ENCODE measurements at places on chromosomes 2 and 18. TPM values are rescaled to one million over a fixed set of nuclear protein-coding genes. Genes with fewer than 3 reads are reported as not detected.

DNA sequence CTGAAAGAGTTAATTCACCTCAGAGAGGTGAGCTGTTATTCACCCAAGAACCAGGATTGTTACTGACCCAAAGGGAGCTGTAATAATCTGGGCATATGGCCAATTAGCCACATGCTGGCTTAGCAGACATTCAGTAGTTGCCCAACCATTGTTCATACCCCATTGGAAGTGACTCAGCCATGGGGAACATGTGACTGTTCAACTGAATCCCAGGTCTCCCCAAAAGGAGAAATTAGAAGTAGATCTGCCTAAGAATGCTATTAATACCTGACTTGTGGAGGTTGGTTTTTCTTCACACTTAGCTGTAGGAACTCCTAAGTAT, 272.6 kb upstream of the UBE2E3 start:
- peak; percentile 26 for DNase-seq

- no peak for DNase-seq
These were observed 127.4 kb downstream of the ARHGEF4 start for GRCh38 chr2:130963849-130964793.

DNA sequence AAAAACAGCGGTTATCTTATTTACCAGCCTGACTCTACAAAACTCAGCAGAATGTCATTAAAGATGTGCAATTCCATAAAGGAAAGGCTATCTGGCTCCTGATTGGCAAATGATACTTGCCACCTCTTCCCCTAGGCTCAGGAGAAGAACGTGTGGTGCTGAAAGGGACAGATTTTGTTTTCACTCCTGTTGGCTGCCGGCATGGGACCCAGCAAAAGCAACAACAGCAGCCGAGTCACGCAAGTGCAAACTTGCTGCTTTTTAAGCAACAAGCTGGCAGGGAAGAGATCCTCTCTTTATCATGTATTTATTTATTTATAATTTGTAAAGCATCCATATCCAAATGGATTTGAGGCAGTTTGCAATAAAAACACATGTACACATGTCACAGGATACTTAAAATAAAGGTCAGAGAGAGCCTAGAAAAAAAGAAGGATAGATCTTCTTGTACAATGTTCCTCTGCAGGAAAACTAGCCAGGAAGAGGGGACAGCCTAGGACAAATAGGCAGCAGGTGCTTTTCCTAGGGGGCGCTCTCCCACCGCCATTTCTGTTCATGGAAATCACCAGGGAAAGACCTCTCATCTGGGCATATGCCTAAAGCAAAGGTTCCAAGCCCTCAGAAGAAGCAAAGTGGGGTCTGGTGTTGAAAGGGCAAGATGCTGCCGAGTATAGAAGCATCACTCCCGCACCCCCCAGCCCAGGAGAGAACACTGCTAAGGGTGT, 799.3 kb downstream of the BCL11A start:
- DNase-seq: no peak

GRCh38 chr2:68272246-68272994, 20.1 kb upstream of the PPP3R1 start:
- DNase-seq: no peak

GRCh38 chr2:169775765-169776164, 22.9 kb upstream of the SSB start:
- peak; percentile 30 for DNase-seq

Gene TNFRSF11A
- not detected for polyA plus RNA-seq

- DNase-seq: no peak
These were observed 435 bp upstream of the ARHGAP25 start for GRCh38 chr2:68734176-68734575.

All from BJ (cell line).